Activated CD8-positive, alpha-beta T cell treated with anti-CD3 and anti-CD28 coated beads, Interleukin-2, amount 10 ng/mL, durations not matched to agents 7 days and 5 days (primary cell): ENCODE measurements at places on chromosomes 1 and 21.
A peak's percentile ranks its signal among the peaks of the same experiment; 100 is the strongest.

- no peak for DNase-seq
Measured at GRCh38 chr1:94646141-94646643, 104.6 kb upstream of the F3 start.

- DNase-seq, result no peak
Measured at GRCh38 chr1:247043406-247043805, 35.2 kb downstream of the ZNF670 start.

- DNase-seq, result no peak
Measured at GRCh38 chr1:97581614-97582051, 339.2 kb downstream of the DPYD start.

DNA sequence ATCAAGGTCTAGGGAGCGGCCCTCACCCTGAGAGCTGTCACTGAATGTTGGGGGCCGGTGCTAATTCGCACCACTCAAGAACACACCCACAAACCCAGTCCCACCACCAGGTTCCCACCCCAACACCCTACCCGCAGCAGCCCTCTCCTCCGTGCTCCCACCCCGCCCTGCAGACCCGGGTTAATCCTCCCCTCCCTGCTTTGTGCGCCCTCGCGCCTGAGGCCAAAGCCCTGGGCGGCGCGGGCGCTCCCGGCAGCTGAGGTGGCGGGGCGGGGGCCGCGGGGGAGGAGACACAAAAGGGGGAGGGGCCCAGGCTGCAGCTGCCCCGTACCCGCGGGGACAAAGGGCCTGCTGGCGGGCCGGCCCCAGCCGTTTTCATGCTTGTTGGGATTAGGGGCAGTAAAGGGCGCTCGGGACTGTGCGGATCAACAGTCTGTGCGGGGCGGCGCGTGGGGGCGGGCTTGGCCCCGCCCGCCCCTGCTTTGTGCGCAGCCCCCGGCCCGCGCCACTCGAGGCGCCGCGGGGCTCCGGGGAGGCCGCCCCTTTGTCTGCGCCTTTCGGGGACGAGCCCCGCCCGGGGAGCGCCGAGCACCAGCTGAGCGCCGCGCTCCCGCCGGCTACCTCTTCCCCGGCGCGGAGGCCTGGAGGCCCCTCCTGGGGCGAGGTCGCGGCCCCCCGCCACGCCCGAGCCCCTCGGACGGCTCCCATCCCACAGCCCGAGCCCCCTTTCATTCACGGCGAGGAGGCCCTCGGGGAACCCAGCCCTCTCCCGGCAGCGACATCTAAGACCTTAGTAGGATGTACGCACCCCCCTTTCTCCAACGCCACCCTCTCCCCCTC, 10.9 kb downstream of the C1orf216 start:
- peak; percentile 27 for DNase-seq

GRCh38 chr1:66893712-66894111, 30.9 kb downstream of the DNAI4 start:
- DNase-seq, result no peak

- DNase-seq, result no peak
Measured at GRCh38 chr21:46498335-46499050, 39.8 kb downstream of the DIP2A start.

DNA sequence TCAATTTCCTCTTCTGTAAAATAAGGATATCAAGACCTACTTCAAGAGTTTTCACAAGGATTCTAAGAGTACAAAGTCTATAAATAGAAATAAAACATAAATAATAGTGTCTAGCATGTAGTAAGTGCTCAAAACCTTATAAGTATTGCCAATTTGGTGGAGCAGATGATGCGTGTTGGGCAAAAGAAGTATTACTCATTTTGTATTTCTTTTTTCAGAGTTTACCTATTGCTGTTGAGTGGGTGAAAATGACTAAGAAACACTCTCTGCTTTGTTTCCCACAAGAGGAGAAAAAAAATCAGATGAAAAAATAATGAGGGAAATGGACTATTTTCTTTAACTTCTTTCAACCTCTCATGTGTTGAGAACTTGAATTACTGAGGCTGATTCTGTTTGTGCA, 103.3 kb upstream of the KCNK2 start:
- no peak for DNase-seq

- DNase-seq, result peak; percentile 37
Measured at GRCh38 chr1:211697356-211697755, 21.9 kb upstream of the NEK2 start.

GRCh38 chr1:192488058-192488457, 87.5 kb upstream of the RGS1 start:
- DNase-seq, result no peak

GRCh38 chr1:24555591-24556413, at the start of gene NCMAP:
TSS of gene NCMAP (plus strand) at chr1:24556087. CDS start at chr1:24595431, 39,344 bp downstream.
- DNase-seq, result no peak

DNA sequence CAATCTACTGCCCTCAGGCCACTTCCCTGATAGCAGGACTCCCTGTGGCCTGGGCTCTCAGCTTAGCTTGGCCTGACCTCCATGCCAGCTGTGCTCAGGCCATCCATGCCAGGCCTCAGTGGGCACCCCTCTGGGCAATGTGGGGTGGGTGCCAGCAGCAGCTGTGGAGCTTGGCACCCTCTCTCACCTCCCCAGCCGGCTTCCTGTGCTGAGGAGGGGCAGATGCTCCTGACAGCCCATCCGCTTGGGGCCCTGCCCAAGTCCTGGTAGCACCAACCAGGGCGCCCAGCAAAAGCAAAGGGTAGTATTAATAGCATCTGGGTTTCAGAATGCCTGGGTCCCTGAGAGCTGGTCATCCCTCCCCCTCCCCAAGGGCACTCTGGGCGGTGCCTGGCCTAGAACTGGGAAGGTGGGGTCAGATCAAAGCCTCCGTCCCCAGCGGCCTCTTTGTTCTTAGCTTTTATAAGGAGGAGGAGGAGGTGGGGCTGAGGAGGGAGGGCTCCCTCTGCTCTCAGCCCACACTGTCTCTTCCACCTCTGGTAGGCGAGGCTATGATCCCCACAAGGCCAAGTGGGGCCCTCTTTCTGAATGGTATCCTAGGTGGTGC, 6.1 kb downstream of the EFNA4 start:
- no peak for DNase-seq

DNA sequence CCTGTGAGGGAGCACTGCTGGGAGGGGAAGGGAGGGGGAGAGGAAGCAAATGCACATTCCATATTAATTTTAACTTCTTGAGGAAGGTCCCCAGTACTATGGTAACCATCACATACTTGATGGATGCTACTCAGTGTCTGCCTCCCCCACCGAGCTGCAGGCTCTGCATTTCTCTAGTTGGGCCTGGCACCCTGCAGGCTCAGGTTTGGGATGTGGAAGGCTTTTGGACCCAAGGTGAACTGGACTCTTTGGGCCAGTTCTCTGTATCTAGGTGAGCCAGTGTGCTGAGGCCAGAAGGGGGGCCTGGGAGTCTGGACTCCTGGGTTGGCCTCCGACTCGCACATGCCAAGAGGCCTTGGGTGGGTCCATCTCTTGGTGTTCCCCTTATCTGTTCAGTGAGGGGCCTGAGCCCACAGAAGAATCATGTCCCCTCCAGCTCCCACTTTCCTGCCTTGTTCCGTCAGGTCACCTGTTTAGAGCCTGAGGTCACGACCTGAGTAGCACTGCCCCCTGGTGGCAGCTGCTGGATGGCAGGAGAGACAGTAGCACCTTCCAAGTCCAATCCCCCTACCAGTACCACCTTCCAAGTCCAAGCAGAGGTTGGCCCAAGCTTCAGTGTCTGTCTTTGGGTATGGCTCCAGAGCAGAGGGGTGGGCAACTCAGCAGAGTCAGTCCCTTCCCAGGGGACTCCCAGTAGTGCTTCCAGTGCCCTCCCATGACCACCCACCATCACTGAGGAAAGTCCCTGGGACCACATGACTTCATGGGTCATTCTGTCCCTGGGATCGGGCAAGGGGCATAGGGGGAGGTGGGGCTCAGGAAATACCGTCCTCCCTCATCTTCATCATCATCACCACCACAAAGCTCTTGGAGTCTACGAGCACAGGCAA, 241.8 kb downstream of the TRABD2B start:
- DNase-seq, result peak; percentile 64

DNA sequence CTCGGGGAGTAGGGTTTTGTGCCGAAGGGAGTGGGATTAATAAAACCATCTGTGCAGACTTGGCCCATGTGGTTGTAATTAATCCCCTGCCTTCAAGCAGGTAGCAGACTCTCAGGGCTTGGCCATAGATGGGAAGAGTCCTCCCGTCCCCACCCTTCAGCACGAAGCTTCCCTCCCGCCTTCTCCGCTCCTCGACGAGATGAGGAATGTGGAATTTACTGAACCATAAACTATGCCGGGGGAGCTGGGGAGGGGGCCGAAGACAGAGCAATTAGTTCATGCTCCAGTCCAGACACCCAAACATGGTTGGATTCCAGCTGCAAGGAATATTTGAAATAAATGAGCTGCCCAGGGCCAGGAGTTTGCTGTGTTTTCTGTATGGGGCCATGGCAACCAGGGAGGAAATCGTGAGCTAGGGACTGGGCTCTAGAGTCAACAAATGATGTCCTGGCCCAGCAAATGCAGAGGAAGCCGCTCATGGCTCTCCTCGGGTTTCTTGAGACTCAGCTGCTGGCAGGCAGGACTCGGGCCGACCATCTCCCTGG, 78.8 kb downstream of the SPSB1 start:
- DNase-seq, result no peak

- no peak for DNase-seq
Measured at GRCh38 chr1:78520843-78521242, 30.1 kb downstream of the PTGFR start.

GRCh38 chr21:18041012-18041411, 203.6 kb upstream of the CHODL start:
- DNase-seq, result peak; percentile 25

GRCh38 chr21:36132696-36133095, 2.2 kb upstream of the CBR3 start:
- DNase-seq, result no peak

- DNase-seq, result no peak
Measured at GRCh38 chr1:42978317-42979035, 19.8 kb upstream of the SLC2A1 start.

GRCh38 chr1:119893238-119893791, 3.0 kb downstream of the ADAM30 start:
- peak; percentile 68 for DNase-seq

DNA sequence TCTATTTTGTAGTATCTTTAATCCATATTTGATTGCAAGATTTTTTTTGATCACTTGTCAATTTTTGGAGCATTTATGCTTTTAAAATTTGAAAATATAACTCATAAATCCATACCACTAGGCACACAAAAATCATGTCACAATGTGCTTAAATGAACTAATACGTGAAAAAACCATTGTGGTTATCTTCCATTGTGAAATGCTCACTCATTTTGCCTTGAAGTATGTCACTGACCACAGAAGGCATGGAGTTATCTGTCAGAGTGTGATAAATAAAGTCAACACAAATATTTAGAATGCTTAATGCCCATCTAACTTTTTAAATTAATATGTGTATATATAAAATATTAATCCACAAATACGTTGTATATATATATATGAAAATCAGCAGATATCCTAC, 347.2 kb downstream of the PTPRC start:
- DNase-seq, result no peak
